8988T (cell line): ENCODE measurements at places on chromosomes 2 and 18.

DNA sequence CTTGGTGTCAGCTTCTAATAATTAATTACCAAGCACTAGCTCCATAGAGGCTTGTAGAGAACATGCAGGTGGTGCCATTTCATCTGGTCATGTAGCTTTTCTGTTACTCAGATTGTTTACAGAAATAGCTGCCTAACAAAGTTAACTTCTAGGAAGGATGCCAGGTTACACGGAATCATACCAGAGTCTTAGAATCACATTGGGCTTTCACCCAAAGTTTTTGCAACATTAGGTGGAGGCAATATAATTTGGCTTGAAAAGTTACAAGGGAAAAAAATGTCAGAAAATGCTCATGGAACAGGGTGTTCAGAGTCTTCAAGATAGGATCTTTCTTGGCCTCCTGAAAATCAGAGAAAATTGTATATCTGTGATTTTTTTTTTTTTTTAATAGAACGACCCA is 135.6 kb downstream of the ARHGAP15 start:
- no peak for DNase-seq

DNA sequence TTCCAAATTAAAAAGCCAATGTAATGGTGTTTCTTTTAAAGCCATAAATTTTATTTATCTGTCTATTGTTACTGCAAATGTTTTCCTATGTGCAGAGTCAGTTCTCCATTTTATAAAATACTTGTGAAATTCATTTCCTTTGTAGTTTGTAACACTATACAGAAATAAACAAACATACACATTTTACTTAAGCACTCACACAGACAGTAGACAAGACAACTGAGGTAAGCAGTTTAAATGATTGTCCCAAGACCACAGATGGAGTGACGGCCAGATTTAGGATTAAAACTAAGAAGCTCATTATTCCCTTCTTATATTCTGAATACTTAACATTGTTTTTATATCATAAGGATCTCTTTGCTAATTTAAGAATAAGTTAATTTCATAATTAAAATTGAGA is 100.9 kb downstream of the BAZ2B start:
- DNase-seq: no peak

DNA sequence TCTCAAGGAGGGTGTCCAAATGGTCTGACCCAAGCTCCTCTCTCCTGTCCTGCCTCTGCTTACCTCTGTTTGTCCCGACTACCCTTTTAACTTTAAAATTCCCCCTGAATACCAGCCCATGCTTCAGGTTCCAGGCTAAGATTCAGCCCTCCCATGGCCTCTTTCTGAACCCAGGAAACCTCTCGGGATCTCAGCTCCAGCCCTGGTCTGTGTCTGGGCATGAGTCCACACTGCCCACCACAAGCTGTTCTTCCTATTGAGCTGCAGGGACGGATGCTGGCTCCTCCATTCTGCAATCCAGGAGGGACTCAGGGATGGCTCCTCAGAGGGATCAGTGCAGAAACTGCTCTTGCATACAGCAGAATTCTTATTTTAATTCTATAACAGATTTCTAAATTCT is 78.9 kb downstream of the MYT1L start:
- no peak for DNase-seq

- DNase-seq: no peak
Observed at GRCh38 chr18:12334366-12334808, 26.3 kb downstream of the TUBB6 start.

- no peak for DNase-seq
Observed at GRCh38 chr2:120229341-120229740, 6.1 kb upstream of the TMEM185B start.

DNA sequence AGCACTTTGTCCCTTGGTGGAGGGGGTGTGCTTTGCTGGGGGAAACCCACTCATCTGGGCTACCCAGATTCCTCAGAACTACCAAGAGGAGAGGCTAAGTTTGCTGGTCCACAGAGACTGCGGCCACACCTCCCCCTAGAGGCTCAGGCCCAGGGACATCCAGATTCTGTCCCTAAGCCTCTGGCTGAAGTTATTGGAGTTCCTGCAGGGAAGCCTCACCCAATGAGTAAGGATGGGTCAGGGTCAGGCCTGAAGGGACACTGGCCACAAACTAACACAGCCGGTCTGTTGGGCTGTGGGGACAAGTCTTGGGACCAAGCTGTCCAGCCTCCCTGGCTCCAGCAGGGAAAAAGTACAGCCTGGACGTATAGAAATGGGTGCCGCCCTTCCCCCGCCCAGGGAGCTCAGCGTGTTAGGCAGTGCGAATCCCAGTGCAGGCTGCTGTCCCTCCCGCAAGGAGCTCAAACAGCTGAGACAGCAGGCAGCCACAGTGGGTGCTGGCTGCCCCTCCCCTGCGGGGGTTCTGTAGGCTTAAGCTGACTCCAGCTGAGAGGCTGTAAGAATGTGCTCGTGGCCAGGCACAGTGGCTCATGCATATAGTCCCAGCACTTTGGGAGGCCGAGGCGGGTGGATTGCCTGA is 86.9 kb upstream of the ARL5A start:
- no peak for DNase-seq

DNA sequence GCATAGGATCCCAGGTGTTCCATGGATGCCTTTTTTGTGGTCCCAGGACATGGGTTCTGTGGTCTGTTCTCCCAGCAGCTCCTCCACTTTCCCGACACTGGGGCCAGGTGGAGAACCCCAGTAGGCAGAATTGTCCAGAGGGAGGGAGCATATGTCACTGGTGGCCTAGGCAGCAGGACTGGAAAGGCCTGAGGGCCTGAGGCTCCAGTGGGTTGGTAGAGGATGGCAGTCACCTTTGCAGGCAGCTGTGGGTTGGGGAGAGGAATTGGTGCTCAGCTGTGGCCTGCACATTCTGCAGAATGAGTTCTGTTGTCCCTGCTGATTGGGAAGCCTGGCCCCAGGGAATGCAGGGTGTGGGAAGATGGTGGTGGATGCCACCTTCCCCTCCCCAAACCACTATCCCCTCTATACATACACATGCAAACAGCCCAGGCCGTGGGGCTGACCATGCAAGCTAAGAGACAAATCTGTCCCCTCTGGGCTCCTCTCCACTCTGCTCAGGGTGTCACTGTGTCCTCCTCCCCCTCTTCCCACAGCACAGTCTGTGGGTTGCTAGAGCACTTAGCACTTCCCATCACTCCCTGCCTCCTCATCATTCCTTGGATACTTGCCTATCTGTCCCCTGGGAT is 11.4 kb downstream of the CTIF start:
- no peak for DNase-seq

DNA sequence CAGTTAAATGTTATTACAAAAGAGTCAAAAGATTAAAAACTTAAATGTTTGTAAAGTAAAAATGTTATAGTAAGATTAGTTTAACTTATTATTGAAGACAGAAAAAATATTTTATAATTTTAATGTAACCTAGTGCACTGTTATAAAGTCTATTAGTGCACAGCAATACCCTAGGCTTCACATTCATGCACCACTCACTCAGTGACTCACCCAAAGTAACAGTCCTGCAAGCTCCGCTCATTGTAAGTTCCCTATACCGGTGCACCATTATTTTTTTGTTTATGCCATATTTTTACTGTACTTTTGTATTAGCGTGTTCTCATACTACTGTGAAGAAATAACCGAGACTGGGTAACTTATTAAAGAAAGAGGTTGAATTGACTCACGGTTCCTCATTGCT is 759.7 kb upstream of the CDH7 start:
- DNase-seq: no peak

DNA sequence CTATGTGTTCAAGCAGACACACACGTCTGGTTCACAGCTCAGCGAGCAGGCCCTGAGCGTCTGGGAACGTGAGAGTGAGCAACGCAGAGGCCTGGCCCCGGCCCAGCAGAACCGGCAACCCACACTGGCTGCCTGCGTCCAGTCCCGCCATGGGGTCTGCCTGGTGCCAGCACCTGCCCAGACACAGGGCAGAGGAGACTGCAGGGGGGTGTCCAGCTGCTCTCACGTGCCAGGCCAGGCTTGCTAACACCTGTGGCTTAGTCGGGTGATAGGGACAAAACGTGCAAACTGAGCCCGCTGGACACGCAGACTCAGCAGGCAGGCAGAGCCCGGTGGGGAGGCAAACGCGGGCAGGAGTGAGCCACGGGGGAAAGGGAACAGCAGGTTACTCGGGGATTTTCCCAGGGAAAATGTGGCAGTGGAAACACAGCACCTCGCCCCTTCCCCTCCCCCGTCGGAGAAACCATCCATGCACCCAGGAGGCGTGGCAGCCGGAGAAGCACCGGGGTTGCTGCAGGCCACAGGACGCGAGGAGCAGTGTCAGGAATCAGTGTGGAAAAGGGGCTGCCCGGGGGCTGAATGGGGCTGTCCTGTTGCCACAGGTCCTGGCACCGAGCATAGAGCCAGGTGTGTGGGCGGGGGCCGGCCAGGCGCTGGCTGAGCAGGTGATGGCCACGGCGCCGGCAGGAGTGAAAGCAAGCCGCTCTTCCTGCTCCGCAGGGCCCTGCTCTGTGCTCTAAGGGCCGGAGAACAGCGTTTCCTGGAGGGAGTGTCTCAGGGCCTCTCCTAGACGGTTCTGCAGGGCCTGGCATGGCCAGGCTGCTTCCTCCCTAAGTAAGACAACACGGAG is 154.7 kb downstream of the HDAC4 start:
- no peak for DNase-seq

DNA sequence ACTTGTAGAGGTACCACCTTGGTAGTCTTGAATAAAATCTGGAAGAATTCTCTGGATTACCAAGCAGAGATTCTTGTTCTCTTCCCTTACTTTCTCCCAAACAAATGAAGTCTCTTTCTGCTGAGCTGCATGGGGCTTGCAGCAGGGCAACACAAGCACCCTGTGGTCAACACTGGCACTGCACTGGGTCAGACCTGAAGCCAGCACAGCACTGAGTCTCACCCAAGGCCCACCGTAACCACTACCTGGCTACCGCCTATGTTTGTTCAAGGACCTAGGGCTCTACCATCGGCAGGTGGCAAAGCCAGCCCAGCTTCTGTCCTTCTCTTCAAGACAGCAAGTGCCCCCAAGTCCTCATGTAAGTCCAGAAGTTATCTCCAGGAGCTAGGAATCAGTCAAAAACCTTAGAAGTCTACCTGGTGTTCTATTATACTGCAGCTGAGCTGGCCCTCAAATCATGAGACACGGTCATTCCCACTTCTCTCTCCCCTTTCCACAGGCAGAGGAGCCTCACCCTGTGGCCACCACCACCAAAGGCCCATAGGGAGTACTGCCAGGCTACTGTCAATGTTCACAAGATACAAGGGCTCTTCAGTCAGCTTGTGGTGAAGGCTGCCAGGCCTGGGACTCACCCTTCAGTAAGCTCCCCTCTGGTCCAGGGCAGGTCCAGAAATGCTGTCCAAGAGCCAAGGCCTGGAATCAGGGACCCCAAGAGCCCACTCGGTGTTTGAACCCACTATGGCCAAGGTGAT is 18.4 kb downstream of the VPS54 start:
- no peak for DNase-seq

- no peak for DNase-seq
Observed at GRCh38 chr2:152304836-152305235, 30.1 kb upstream of the FMNL2 start.

DNA sequence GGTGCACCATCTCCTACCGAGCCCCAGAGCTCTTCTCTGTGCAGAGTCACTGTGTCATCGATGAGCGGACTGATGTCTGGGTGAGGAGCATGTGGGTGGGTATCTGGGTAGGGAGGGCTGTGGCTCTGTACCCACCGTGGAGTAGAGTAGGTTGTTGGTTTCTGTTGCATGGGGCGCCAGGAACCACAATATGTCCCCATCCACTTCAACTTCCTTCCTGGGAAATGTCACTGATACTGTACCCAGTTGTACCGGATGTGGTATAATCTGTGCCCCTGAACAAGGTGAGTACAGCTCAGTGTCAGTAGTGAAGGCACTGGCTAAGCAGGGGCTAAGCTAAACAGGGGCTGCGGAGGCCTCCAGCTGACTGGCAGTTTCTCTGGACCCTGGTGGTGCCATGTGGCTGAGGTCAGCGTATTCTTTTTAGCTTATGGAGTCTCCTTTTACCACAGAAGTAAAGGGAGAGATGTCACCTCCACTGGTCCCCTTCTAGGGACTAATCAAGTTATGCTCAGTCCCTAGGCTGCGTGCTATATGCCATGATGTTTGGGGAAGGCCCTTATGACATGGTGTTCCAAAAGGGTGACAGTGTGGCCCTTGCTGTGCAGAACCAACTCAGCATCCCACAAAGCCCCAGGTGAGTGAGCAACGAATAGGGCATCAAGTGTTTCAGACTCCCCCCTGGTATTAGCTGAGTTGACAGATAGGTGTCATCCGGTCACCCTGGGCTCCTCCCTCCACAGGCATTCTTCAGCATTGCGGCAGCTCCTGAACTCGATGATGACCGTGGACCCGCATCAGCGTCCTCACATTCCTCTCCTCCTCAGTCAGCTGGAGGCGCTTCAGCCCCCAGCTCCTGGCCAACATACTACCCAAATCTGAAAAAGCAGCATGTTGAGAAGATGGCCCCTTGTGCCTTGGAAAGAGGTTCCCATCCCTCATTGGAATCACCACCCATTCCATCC is 2.7 kb downstream of the STK16 start:
- DNase-seq: no peak

- no peak for DNase-seq
Observed at GRCh38 chr2:50596515-50596914, 435.4 kb downstream of the NRXN1 start.

GRCh38 chr2:27954771-27955383 is 64.3 kb downstream of the BABAM2 start:
- DNase-seq: no peak

- no peak for DNase-seq
Observed at GRCh38 chr18:49371786-49372185, 88.7 kb downstream of the DYM start.

GRCh38 chr2:73081181-73081671 is 9.7 kb upstream of the SFXN5 start:
- DNase-seq: no peak

- no peak for DNase-seq
Observed at GRCh38 chr2:133434959-133435668, 133.1 kb downstream of the NCKAP5 start.

DNA sequence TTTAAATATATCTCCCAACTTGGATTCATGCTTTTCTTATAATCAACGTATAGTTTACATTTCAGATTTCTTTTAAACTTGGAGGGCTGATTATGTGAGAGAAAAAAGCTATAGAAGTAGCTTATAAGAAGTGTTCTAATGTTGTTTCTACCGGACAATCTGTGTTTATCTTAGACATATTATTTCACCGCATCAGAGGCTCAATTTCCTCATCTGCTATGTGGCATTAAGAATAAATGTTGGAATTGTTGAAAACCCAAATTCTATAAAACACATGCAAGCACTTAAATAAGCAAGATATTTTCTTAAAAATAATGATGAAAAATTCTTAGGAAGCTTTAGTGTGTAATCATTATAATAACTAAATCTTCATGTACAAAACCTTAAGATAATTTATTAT is 407.9 kb downstream of the HRH4 start:
- no peak for DNase-seq

GRCh38 chr2:23482188-23482587 is 97.2 kb downstream of the KLHL29 start:
- DNase-seq: no peak

GRCh38 chr2:46180189-46180588 is 117.0 kb upstream of the EPAS1 start:
- DNase-seq: no peak
